ENCODE measurements at places on chromosomes 2 and 18.

DNA sequence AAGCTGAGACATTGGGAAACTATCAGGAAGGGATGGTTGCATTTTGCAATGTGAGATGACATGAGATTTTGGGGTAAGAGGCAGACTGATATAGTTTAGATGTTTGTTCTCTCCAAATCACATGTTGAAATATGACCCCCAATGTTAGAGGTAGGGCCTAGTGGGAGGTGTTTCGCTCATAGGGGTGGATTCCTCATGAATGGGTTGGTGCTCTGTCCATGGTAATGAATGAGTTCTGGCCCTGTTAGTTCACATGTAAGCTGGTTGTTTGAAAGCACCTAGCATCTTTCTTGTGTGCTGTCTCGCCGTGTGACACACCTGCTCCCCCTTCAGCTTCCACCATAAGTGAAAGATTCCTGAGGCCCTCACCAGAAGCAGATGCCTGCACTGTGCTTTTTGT lies 37.7 kb downstream of the TPRKB start:
- DNase-seq: no peak

GRCh38 chr2:190679813-190680591 lies 31.1 kb downstream of the NAB1 start:
- peak; percentile 53 for DNase-seq

GRCh38 chr2:143231254-143231645 lies 102.0 kb downstream of the ARHGAP15 start:
- DNase-seq: no peak

GRCh38 chr18:76339246-76339620 lies 155.8 kb downstream of the ZNF516 start:
- DNase-seq: no peak

- DNase-seq: no peak
Measured at GRCh38 chr2:149972066-149972465, 384.5 kb upstream of the MMADHC start.

- no peak for DNase-seq
Measured at GRCh38 chr2:228446734-228447133, 265.2 kb upstream of the SPHKAP start.

- no peak for DNase-seq
Measured at GRCh38 chr2:12334412-12334966, 382.2 kb upstream of the TRIB2 start.

DNA sequence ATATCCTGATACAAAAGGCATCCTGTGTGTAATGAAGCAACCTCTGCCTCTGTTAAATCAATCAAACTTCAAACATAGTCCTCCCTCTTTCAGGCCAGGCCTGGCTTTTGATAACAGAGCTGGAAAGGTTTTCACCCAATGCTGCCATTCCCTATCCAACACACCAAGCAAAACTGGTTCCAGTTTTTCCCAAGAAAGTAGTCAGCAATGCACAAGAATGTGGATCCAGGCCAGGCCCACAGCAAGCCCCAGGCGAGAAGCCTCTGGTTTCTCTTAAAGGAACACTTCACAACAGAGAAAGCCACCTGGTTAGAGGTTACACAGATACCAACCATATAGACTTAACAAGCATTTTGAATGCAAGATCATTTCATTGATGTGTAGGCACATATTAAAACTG lies 49.2 kb upstream of the CCDC150 start:
- no peak for DNase-seq

DNA sequence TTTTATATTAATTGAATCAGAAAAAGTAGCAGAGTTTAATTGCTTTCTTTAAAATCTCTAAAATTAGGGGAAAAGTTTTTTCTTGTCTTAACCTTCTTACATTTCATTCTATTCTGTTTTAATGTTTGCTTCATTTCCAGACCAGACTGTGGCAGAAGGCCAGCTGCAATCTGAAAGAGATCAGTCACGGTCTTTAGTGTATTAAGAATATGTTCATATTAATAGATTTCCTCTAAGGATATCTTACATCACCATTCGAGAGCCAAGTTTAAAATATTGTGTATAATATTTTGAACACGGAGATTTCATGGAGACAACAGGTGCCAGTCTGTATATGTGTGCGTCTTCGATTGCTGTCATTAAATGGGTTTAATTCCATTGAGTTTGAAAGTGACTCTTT lies 230.9 kb upstream of the ZSWIM2 start:
- no peak for DNase-seq

GRCh38 chr2:73074110-73075069 lies 2.9 kb upstream of the SFXN5 start:
- no peak for DNase-seq

DNA sequence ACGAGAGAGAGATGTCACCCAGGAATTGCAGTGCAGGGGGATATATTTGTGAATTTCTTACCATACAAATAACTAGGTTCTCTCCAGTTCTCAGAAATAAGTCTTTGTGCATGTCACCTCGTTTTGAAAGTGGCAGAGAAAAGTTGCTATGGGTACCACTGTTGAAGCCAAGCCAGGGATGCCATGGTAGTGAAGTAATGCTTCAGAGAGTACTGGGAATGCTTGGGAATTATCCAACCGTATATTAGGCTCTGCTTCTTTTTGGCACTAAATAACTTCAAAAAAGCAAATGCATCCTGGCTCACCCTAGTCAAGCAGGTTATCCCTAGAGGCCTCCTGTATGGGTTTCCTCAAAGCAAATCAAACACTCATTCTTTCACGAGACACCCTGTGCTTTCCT lies 50.7 kb upstream of the DDX18 start:
- no peak for DNase-seq

DNA sequence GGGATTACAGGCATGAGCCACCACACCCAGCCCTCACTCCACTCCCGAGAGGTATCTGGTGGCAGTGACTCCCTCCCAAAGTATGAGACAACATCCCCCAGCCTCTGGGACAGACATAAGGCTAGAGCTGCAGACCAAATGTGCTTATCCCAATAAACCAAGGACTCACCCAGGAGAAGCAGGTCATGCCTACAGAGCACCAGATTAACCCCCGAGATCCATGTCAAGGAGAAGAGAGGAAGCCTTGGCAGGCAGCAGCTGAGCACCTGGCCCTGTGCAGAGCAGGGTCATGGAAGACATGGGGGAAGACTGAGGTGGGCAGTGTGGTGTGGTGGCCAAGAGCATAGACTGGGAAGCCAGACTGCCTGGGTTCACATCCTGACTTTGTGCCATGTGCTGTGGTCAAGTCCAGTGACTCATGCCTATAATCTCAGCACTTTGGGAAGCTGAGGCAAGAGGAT lies 7.2 kb downstream of the RAB11FIP5 start:
- no peak for DNase-seq

DNA sequence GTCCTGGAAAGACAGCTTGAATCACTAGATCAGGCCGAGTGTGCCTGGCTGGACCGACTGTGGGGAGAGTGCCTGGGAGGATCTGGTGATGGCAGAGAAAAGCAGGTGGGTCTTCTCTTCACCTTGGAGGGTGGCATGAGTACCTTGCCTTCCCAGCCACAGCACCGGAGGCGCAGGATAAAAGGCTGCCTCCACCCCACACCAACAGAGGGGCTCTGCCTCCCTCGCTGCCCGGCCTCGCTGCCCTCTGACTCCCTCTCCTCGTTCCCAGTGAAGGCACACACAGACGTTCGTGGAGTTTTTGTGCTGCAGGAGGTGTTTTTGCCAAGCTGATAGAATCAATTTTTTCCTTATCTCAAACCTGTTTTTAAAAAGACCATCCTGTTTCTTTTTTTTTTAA lies 71.4 kb upstream of the HAAO start:
- DNase-seq: no peak

- DNase-seq: no peak
Measured at GRCh38 chr2:101987832-101988231, 3.9 kb upstream of the IL1R2 start.

DNA sequence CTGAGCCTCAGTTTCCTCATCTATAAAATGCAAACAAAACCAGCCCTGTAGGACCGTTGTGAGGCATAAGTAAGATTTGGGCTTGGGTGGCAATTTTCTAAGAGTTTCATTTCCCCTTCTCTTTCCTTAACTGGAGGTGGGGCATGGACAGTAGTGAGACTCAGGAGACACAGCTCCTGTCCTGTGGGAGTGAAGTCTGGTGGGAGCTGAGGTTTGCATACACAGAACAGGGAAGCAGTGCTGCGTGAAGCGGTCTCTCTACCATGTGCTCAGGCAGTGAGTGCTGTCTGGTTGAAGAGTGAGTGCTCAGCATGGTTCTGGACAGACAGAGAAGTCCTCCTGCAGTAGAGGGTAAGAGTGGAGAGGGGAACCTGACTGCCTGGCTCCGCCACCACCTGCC lies 62.3 kb upstream of the MCFD2 start:
- no peak for DNase-seq

DNA sequence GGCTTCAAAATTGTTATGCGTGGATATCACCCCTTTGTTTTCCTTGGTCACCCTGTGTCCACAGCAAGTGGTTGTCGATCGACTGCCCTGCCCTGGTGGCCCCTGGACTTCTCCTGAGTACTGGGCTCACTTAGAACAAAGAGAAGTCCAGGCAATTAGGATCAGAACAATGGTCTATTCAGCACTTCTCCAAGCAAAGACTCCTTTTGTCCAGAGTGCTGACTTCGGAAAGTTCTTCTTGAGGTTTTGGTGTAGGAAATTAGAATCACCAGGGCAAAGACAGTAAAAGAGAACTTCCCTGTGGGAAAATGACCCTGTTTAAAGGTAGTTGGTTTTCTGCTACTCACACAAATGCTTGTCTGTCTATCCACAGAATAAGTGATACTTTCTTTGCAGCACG lies 173.9 kb downstream of the FHOD3 start:
- DNase-seq: no peak

- no peak for DNase-seq
Measured at GRCh38 chr2:6073191-6074088, 381.3 kb downstream of the SOX11 start.

DNA sequence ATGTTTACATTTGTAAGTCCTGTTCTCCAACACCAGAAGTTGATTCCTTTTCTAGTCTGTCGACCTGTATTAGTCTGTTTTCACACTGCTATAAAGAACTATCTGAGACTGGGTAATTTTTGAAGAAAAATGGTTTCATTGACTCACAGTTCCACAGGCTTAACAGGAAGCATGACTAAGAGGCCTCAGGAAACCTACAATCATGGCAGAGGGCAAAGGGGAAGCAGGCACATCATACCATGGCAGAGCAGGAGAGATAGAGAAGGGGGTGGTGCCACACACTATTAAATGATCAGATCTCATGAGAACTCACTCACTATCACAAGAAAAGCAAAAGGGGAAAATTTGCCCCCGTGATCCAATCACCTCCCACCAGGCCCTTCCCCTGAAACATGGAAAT lies 112.8 kb upstream of the MAP3K20 start:
- no peak for DNase-seq

- DNase-seq: no peak
Measured at GRCh38 chr2:181861379-181861778, 30.2 kb upstream of the ITPRID2 start.

DNA sequence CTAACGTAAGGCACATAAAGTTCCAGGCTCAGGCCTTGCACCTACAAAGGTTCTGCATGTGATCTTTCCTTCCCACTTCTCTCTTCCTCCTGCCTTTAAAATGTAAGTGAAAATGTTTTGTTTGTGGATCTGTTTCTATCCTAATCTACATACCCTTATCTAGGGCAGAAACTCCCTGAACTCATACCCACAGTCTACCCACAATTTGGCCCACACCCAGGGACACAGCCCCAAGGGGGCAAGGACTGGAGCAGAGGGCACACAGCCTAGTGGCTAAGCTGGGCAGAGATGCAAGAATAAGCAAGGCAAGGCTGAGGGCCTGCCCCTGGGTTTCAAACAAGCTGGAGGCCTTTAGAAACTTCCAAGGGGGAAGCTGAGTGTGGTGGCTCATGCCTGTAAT lies 71.0 kb downstream of the HS1BP3 start:
- DNase-seq: no peak

DNA sequence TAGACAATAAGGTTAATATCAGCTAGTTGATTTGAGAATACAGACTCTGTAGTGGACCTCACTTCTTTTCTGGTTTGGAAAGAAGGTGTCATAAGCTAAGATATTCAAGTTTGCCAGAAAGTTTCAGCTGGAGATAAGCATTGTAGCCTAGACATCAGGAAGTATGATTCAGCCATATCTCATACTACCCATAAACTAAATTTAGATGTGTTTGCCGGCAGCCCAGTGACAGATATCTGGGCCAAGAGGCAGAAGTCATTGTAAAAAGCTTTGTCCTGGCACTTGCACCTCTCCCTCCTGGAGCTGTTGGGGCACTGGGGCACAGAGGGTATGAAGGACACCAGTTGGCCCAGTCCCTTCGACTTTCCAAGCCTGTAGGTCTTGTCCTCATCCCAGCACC lies 128.0 kb downstream of the EPHA4 start:
- no peak for DNase-seq

- DNase-seq: no peak
Measured at GRCh38 chr2:14516844-14517243, 115.7 kb upstream of the LRATD1 start.

- no peak for DNase-seq
Measured at GRCh38 chr2:236954641-236955040, 131.0 kb upstream of the COPS8 start.

DNA sequence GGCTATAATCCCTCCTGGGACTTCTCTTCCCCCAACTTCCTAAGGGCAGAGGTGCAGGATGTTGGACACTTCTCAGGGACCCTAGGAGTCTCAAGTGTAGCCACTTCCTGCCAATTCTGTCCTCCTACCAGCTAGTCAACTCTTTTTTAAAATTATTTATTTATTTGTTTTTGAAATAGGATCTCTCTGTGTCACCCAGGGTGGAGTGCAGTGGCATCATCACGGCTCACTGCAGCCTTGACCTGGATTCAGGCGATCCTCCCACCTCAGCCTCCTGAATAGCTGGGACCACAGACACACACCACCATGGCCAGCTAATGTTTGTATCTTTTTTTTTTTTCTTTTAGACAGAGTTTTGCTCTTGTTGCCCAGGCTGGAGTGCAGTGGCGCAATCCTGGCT lies 11.5 kb downstream of the SFTPB start:
- no peak for DNase-seq

GRCh38 chr2:130261970-130262760 lies 63.9 kb upstream of the TUBA3E start:
- no peak for DNase-seq

DNA sequence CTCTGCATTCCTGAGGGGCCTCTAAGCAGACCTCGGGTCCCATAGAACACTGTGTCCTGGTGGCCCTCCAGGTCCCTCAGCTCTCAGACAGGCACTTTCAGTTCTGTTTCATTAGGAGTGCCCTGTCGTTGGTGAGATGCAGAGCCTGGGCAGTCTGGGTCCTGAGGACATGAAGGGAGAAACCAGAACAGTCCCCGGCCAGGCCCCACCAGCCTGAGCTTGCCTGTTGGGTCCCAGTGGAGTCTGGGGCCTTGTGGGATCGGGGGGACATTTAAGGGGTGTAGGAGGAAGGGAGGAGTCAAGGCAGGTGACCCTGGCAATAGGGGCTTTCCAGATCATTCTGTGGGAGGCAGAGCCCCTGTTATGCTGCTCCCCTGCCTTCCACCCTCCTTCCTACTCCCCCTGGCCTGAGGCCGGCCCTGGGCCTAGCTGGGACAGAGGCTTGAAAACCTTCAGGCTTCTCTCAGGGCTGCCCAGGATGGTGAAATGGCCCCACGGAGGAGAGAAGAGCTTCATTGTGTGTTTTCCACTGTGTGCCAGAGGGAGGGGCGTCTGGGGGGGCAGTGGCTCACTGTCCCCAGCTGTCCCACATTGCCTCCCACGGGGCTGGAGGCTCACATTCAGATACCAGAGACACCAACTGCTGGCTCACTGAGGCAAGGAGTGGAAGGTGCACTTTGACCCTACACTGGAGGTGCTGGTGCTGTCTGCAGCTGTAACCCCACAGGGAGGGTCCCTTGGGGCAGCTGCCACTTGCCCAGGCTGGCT lies 26.6 kb upstream of the CATIP start:
- DNase-seq: no peak
